ENCODE measurements at places on chromosomes 2 and 18.

GRCh38 chr2:237156857-237157779 lies 71.4 kb downstream of the COPS8 start:
- DNase-seq = no peak

DNA sequence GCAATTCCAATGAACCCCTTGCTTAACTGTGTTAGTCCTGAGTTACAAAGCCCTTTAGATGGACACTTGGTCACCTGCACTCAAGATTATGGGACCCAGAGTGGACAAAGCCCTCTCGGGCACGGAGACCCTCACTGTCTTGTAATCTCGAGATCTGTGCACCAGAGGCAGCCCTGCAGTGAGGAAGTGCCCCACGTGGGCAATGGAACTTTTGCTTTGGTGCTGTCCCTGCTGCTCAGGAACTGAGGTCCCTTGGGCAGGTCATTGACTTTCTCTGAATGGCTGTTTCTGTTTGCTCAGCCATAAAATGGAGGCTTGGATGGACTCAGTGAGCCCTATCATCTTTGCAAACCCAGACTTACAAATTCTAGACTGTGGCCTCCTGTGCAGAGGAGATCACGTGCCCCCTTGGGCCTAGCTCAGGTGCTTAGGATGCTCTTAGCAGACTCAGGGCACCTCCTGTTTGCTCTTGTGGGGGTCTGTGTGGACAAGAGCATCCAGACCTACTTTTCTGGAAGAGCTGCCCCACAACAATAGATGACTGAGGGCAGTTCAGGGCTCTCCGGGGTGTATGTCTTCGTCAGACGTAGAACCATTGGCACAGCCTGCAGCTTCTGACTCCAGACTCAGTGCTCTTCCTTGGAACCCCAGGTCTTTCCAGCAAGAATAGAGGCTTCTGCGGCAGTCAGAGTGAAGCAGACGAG lies 94.5 kb upstream of the HS6ST1 start:
- DNase-seq = no peak

GRCh38 chr18:59898609-59899297 lies 1.0 kb upstream of the PMAIP1 start:
- DNase-seq = no peak

DNA sequence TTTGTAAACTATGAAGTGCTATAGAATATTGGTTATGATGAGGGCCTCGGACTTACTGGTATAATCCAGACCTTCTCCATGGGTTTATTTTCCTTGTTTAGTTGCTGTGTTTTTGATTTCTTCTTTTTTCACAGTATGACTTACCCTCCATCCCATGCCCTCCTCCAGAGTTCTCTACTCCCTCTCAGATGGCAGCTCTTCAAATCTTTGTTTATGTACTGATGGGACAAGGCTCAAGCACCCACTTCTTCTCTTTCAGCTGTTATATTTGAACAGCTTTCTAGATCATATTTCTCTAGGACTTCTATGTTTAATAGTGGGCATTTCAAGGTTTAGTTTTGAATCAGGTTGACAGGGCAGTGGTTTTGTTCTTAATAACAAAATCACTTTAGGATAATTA lies 43.9 kb downstream of the CLIP4 start:
- DNase-seq = no peak

DNA sequence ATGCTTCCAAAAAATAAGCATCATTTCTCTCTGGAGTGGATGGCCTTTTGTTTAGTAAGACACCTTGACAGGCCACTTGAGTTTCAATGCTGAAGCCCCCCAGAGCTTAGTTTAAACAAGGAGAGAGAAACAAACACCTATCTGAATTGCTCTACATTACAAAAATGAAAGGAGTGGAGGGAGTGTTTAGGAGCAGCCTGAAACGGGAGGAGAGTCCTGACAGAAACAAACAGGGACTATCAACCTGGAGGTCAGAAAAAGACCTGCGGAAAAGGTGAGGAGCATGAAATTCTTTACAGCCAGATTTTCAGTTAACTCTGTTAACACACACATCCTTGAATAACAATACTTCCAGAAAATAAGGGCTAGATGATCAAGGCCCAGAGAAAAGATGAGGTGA lies 126.2 kb downstream of the NR4A2 start:
- no peak for DNase-seq

DNA sequence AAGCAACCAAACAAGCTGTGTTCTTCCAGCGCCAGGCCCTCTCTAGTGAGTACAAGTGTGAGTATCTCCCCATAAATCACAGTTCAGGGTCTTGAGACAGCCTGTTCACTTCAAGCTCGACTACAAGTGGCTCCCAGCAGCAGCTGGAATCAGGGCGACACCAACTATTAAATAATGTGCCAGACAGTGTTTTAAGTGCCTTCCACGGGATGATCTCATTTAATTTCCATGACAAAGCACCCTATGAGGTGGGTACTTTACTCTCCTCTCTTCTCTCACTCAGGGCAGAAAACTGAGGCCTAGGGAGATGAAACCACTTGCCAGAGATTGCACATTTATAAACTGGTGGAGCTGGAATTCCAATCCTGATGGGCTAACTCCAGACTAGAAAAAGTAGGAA lies 2.6 kb upstream of the FAM136A start:
- DNase-seq = no peak

DNA sequence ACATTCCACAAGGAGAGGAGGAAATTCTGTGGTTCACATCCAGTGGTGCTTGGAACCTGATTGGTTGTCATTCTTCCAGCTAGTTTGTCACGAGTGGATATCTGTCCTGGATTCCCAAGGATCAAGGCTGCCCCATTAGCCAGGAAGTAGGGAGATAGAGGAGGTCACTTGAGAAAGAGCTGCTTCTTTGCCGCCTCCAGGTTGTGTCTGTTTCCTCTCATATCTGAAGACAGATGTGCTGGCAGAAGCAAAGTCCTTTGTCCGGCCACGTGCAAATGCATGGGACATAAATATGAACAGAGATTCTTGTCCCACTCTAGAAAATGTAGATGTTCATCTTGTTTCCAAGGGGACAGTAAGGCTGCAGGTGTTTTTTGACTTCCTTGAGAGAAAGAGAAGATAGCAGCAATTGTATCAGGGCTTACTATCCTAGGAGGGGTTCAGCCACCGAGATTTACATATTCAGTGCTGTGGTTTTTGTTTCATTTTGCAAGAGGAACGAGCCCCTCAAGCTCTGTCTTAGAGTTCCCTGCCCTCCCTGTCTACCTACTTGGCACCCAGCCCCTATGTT lies 174.4 kb downstream of the RPIA start:
- DNase-seq = no peak

GRCh38 chr2:212949786-212950185 lies 201.6 kb downstream of the IKZF2 start:
- DNase-seq = no peak

DNA sequence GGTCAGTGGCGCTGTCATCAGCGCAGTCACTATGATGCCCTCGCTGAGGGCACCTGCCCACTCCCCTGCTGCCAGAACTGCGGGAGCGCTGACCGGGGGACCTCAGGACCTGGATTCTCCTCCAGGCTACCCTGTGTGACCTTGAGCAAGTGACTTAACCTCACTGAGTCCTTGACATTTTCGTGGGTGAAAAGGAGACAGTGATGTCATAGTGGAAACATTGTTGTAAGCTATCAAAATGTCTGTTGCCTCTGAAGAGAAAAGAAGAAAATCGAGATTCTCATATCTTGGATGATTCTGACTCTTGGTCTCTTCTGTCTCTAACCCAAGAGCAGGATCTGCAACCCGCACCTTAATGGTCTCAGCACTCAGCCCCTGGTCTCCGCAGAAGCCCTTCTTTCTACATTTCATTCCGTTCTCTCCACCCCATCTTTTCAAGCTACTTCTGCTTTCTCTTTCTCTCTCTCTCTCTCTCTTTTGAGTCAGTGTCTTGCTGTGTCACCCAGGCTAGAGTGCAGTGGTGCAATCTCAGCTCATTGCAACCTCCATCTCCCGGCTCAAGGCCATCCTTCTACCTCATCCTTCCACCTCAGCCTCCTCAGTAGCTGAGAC lies 978 bp upstream of the TUBA4A start:
- no peak for DNase-seq

Data from SK-N-SH (cell line).